KBM-7 (cell line): ENCODE measurements at places on chromosomes 6 and 20.

DNA sequence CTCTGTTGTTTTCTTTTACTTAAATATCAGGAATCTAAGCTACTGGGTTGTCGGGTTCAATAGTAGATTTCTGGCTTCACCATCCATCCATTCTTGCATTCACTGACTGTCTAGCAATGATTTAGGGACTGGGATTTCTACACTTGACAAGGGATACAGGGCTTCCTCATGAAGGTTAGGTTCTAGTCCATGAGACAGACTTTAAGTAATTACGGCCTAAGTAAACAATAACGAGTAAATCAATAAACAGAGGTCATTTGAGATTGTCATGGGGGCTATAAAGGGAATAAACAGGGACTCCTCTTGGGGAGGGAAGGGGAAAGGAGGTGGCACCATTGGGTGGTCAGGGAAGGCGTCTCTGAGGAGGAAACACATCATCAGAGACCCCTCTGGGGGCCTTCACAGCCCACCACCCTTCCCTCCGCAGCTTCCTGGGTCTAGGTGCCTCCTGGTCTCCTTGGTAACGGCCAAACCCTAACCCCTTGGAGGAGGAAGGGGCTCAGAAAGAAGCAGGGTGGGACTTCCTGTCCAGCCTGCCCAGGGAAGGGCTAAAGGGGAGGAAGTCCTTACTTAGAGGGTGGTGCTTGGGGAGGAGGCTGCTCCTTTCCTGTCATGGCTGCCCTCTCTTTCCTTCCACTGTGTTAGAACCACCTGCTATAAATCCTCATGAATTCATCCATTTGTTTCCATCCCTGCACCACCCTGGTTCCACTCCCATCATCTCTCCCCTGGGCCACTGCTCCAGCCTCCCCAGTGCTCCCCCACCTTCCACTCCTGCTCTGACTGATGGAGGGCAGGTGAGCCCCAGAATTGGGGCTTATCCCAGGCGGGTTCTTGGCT lies 33.3 kb downstream of the BPIFB4 start:
- no peak for DNase-seq

GRCh38 chr6:119838043-119838442 lies 488.5 kb upstream of the MAN1A1 start:
- no peak for DNase-seq

DNA sequence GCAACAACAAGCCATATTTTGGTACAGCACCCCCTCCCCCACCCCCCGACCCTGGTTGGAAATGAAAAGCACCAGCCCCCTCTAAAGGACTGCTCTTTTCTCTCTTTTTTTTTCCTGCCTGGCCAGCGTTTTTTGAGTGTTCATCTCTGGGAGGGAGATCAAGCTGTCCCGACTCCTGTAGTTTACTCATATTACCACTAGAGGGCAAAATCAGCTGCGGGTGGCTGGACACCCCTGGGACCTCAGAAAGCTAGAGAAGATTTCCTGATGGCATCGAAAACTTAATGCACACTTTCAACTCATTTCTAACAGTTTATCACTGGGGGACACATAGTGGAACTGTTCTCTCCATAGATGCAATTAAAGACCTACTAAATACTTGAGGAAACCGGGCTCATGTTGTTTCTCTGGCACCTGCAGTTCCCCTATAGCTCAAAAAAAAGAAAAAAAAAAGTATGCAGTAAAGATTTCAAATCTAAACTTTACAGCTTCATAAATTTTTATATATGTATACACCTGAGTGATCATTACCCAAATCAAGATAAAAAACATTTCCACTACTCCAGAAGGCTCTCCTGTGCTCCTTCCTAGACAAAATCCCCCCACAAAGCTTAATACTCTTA lies 24.4 kb downstream of the CNBD2 start:
- peak; percentile 84 for DNase-seq

DNA sequence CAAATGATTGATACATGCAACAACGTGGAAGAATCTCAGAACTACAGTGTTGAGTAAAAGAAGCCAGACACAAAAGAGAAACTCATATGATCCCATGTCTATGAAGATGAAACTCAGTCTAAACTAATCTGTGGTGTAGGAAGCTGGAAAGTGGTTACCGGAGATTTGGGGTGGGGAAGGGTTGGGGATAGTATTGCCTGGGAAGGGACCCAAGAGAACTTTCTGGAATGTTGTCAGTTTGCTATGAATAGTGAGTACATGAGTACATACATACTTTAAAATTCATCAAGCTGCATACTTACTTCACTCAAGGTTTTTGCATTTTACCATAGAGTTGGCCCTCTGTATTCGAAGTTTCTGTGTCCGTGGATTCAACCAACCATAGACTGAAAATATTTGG lies 106.0 kb downstream of the SAMD5 start:
- no peak for DNase-seq

- DNase-seq: peak; percentile 20
Measured at GRCh38 chr6:52976591-52977035, 18.5 kb downstream of the GSTA4 start.

GRCh38 chr6:16174416-16175078 lies 45.7 kb downstream of the MYLIP start:
- no peak for DNase-seq

GRCh38 chr6:158016571-158017383 lies 35.1 kb downstream of the SYNJ2 start:
- DNase-seq: peak; percentile 49

DNA sequence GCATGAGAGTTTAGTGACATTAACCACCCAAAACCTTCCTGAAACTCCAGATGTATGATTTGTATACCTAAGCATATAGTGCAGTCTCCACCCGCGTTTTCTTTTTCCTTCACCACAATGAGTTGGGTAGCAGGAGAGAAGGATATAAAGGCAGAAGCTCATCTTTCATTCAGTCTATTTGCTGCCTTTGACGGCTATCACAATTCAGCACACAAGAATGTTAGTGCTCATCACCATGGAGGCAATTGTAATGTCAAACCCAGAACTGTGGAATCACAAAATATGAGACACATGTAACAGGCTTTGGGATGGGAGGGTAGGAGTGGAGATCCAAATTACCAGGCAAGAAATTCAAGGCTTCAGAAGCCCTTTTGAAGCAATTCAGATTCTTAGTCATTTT lies 17.6 kb downstream of the ZHX3 start:
- no peak for DNase-seq

GRCh38 chr6:37889486-37889885 lies 70.0 kb downstream of the ZFAND3 start:
- no peak for DNase-seq

- no peak for DNase-seq
Measured at GRCh38 chr6:44202972-44203750, 13.6 kb upstream of the MYMX start.

- DNase-seq: no peak
Measured at GRCh38 chr6:46281110-46281509, 110.3 kb upstream of the ENPP5 start.

GRCh38 chr20:18166950-18167349 lies 29.3 kb downstream of the KAT14 start:
- DNase-seq: no peak

DNA sequence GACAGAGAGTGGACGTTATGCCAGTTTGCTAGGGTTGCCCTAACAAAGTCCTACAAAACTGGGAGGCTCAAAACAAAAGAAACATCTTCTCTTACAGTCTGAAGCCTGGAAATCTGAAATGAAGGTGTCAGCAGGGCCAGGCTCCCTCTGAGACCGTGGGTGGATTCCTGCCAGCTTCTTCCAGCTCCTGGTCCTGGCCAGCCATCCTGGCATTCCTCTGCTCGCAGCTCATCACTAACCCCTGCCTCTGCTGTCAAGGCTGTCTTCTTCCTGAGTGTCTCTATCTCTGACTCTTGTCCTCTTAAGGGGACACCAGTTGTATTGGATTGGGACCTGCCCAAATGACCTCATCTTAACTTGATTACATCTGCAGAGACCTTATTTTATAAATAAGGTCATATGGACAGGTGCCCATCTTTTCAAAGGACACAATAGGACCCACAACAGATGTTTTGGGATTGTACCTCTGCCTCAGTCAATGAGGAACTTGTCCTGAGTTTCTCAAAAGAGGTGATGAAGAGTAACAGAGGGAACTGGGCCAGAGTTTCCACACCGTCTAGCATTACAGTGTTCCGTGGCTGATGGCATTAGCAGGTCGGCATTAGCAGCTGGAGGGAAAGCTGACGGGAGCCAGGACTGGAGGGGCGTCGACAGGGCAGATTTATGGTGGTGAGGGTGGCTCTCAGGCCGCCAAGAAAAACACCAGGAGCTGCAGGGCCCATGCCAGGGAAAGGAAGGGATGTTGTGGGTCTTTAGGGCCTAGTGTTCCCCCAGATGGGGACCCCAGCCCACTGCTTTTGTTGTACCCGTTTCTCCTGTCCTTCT lies 157.3 kb downstream of the TBXT start:
- DNase-seq: no peak
